Daoy (cell line): ENCODE measurements at places on chromosomes 12 and 14. TPM values are rescaled to one million over a fixed set of nuclear protein-coding genes. Genes with fewer than 3 reads are reported as not detected.

DNA sequence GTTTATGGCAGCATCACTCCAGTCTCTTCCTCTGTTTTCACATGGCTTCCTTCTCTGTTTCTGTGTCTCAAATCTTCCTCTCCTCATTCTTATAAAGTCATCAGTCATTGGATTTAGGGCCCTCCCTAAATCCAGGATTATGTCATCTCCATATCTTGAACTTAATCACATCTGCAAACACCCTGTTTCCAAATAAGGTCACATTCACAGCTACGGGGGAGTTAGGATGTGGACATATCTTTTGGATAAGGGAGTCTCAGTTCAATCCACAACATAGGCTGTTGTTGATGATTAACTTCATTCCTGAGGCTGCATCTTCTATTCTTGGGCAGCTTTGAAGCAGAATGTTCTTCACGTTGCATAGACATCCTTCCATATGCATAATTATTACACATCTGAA lies 40.3 kb upstream of the NTF3 start:
- DNase-seq, result peak; percentile 67

DNA sequence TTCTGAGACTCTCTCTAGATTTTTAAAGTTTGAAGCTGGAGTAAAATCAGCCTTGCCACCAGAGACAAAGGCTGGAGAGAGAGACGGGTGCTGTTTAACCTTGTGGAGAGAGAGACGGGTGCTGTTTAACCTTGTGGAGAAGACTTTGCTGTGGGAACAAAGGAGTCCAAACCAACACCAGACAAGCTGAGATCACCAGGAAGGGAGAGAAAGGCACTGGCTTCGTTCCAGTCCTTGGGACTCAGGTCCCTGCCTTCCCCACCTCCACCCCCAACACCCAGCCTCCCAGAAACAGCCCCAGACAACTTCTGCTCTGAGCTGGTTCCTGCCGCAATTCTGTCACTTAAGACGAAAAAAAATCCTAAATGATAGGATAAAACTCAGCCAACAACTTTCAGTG lies 1389.3 kb downstream of the AACS start:
- no peak for DNase-seq

DNA sequence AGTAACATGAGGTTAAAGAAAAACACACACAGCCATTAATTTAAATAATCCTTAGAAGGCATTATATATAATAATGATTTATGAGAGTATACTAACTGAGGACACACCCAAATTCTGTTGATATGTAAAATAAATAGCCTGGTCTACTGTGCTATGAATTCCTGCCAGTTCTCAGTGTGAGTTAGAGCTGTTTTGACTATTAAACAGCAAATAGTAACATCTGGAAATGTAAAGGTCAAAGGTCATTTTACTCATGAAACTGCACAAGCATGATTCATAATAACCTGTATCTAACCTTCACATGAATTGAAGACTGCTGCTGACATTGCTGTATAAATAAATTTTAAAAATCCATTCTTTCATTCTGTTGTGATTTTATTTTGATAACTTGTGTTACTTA lies 966.7 kb downstream of the SLC6A15 start:
- DNase-seq, result no peak

- no peak for DNase-seq
Observed at GRCh38 chr12:1579651-1580435, 14.5 kb downstream of the FBXL14 start.

GRCh38 chr12:19125325-19125724 lies 4.2 kb upstream of the PLEKHA5 start:
- DNase-seq, result peak; percentile 28

DNA sequence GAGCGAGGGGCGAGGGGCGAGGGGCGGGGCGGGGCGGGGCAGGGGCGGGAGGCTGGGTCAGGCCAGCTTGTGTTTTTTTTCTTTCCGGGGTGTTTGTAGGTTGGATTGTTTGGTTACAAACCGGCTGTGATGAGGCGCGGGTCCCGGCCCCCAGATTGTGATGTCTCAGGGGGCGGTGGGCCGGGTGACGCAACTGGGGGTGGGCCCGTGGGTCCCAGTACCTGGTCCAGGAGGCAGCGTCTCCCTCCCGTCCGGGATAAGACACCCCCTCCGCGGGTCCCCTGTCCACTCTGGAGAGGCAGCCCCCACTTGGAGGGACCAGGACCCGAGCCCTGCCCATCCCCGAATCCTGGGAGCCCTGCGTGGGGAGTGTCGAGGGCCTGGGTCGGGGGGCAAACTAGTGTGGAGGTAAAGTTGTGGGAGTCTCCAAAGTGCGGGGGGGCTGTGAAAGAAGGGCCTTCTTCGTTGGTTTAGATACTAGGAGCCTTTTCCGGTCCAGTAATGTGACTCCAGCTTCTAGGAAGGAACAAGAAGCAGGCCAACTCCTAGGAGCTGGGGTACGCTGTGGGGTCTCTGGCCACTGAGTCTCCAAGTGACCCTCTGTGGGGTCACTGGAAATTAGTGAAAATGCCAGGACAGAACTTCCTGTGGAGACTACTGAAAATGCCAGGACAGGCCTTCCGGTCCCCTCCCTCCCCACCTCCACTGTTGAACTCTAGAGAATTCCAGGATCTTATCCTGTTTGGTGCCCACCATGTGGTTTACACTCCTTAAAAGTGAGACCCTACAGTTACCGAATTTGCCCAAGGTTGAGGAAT lies 579 bp upstream of the CLMN start:
- DNase-seq, result no peak

GRCh38 chr14:64778104-64778754 lies 74.0 kb downstream of the PLEKHG3 start:
- DNase-seq, result no peak

DNA sequence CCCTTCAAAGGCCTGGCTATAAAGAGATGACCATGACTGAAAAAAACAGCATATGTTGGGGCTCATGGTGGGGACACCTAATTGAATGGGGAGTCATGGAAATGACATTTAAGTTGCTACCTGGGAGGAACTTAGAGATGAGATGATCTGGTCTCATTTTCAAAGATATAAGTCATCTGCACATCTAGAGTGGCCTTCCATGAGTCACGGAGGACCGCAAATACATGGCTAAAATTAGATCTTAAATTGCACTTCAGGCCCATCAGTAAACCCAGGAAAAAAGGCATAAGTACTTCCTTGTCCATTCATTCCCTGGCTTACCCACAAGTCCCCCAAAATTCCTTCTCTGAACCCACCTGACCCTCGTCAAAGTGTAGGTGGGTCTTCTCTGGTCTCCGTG lies 53.4 kb downstream of the SPTB start:
- DNase-seq, result no peak

DNA sequence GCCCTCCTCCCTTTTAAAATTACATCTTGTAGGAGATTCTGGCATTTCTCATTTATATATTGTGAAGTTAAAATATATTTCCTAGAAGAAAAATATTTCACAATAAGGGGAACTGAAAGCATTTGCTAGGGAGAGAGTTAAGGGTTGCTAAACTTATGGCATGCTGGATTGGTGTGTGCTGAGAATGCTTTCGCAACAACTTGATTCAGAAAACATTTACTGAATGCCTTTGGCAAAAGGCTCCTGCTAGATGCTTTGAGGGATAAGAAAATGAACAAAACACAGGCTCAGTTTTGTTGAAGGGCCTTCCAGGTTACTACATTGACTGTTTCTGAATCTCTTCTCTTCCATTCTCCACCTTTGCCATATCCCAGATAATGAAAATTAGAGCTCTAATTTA lies 67.5 kb downstream of the DIP2B start:
- DNase-seq, result no peak

DNA sequence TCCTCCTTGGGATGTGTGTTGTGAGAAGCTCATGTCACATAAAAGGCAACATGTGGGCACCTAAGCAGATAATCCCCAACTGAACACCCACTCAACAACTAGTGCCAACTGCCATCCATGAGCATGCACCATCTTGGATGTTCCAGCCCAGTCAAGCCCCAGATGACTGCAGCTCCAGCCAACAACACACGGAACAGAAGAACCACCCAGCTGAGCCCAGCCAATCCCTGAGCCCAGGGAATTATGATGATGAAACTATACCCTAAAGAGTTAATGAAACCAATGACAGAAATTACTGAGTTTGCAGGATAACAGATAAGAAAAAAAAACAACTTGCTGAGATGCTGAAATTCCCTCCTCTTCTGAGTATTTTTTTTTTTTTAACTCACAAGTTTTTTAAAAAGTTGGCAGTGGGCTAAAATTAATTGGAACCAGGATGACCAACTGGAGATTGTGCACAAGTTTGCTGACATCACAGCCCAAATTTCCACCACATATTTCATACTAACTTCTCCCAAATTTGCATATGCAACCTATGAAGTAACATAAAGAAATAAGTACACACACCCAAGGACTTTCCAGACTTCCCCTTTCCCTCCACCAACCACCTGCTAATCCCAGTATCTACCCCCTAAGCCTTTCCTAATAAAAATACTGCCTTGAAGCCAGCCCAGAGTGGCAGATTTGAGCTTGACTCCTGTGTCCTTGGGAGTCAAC lies 124.5 kb downstream of the KSR2 start:
- no peak for DNase-seq

GRCh38 chr12:28800129-28800528 lies 348.9 kb upstream of the FAR2 start:
- no peak for DNase-seq

DNA sequence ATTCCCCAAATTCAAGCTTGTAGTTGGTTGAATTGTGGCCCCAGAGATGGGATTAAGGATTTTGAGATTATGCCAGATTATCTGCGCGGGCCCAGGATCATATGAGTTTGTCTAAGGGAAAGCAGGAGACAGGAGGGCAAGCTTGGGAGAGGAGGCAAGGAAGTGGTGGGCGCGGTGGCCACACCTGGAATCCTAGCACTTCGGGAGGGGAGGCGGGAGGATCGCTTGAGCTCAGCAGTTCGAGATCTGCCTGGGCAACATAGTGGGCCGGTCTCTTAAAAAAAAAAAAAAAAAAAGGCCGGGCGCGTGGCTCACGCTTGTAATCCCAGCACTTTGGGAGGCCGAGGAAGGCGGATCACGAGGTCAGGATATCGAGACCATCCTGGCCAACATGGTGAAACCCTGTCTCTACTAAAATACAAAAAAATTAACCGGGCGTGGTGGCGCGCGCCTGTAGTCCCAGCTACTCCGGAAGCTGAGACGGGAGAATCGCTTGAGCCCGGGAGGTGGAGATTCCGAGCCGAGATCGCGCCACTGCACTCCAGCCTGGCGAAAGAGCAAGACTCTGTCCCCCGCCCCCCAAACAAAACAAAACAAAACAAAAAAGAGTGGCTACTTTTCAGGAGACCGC lies 881 bp upstream of the PUS1 start:
- DNase-seq, result peak; percentile 58

ADAMTS20 gene
- total RNA-seq, result 0.51 TPM in 1 of 2 replicates, not detected in the other

TDRD9 gene
- total RNA-seq, result not detected in 2 replicates
